ENCODE measurements at places on chromosomes 2 and 18.
A peak's percentile ranks its signal among the peaks of the same experiment; 100 is the strongest.

GRCh38 chr2:54466870-54467269 is 10.7 kb downstream of the SPTBN1 start:
- no peak for DNase-seq

GRCh38 chr2:100818003-100818605 is 1.8 kb upstream of the NPAS2 start:
- DNase-seq = no peak

GRCh38 chr18:63319383-63320122 is at the start of gene BCL2:
TSS of gene BCL2 (minus strand) at chr18:63319769.
- DNase-seq = no peak

GRCh38 chr2:238635647-238636051 is 208.9 kb downstream of the ASB1 start:
- no peak for DNase-seq

DNA sequence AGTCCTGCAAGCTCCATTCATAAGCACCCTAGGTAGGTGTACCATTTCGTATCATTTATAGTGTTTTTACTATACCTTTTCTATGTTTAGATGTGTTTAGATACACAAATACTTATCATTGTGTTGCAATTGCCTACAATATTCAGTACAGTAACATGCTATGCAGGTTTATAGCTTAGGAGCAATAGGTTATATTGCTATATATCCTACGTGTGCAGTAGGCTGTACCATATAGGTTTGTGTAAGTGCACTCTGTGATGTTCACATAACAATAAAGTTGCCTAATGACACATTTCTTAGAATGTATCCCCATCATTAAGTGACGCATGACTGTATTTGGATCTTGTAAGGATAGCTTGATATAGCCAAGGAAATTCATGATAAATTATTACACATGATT is 88.6 kb upstream of the CDH20 start:
- DNase-seq = no peak

- DNase-seq = no peak
These were observed 71.4 kb downstream of the COPS8 start for GRCh38 chr2:237156857-237157779.

- no peak for DNase-seq
These were observed 50.1 kb downstream of the CIB4 start for GRCh38 chr2:26590980-26591618.

DNA sequence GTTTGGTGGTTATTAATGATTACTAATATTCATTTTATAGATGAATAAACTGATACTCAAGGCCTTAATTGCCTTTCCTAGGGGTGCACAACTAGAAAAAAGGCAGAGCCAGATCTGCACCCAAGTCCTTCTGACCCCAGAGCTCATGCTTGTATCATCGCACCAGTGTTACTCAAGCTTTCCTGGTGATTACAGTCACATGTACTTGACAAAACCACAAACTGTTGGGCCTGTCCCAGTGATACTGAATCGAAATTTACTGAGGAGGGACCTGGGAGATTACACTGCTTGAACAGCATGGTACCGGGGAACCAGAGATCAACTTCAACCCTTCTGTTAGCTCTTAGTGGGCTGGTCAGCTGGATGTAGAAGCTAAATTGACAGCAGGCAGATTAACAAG is 33.7 kb downstream of the FASTKD2 start:
- no peak for DNase-seq

DNA sequence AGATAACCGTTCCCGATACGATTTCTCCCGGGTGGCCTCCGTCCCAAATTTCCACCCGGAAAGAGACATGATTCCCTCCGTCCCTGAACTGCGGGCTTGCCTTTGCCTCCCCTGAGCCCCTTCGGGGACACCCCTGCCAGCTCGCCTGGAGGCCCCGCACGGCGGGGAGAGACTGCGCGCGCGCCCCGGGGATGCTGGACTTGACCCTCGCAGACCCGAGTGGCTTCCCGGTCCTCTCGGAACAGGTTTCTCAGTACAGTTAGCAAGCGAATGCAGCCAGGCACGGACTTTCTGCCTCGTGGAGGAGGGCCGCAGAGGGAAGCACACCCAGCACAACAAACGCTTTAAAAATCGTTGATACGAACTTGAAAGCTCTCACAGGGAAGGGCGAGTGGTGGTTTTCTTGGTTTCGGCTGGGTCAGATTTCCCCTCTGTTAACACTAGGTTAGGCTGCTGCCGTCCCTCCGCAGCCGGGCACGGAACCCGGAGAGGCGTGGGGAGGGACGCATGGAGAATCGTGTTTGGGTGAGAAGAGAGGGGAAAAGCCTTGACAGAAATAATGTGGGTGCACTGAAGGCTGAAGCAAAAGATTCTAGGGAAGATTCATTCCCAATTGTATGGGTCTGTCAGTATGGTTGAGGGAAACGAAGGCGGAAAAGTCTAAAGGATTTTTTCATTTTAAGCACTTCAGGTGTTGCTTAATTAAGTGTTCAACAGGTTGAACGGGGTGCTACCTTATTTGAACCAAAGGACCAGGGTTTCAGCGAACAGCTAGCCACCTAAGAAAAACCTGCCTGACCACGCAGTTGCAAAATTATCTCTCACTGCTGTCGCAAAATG is 916 bp downstream of the TNFRSF11A start:
- no peak for DNase-seq

- DNase-seq = no peak
These were observed 187.7 kb downstream of the HDAC4 start for GRCh38 chr2:239212929-239213642.

- no peak for DNase-seq
These were observed 22.1 kb downstream of the TTLL4 start for GRCh38 chr2:218732761-218733158.

- DNase-seq = no peak
These were observed 183.8 kb downstream of the LTBP1 start for GRCh38 chr2:33130544-33130943.

DNA sequence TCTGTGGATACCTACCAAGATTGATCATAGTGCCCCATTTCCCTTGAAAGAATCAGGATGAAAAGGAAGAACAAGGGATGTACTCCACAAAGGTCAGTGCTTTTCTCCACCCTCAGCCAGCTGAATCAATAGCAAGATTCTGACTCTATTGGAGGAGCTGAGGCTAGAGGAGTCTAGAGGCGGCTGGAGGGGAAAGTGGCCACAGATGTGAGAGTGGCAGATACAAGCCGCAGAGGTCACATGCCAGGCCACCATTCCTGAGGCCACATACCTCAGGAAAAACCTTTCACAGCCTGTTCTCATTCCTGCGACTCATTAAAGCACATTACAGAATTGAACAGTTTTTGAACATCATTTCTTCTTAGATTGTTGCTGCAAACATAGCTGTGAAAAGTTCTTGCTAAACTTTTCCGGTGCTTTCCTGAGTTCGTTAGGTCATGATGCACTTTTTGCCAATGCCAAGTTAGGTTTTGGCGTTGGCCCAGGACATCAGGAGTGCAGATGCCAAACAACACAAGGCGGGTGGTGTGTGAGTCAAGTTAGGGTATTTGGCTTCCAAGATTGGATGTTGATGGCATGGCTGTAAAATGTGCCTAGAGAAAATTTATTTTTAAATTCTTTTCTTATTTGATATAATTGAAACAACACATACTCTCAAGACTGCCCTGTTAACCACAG is 160.7 kb upstream of the SP5 start:
- DNase-seq = no peak

DNA sequence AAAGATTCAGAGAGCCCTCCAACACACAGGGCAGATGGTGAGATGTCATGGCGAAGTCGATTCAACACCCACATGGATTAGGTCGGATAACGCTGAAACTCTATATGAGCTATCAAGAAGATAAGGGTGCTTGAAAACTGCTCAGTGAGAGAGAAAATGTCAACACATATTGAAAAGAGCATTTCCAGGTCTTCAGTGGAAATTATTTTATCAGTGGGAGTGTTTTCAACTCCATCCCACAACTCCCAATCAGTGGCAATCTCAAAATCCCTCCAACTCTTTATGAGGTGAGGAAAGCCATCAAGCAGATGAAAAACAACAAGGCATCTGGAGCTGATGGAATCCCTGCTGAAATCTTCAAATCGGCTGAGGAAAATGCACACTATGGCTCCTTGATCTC is 104.5 kb upstream of the KLHL14 start:
- peak; percentile 49 for DNase-seq
